Activated CD4-positive, CD25-positive, alpha-beta regulatory T cell (primary cell): ENCODE measurements at places on chromosomes 12 and 14.

GRCh38 chr12:122835750-122836026 is 431 bp downstream of the HIP1R start:
- no peak for DNase-seq

- no peak for DNase-seq
Observed at GRCh38 chr14:29166507-29166906, 399.9 kb downstream of the FOXG1 start.

GRCh38 chr12:79617696-79618095 is 73.1 kb downstream of the PAWR start:
- no peak for DNase-seq

DNA sequence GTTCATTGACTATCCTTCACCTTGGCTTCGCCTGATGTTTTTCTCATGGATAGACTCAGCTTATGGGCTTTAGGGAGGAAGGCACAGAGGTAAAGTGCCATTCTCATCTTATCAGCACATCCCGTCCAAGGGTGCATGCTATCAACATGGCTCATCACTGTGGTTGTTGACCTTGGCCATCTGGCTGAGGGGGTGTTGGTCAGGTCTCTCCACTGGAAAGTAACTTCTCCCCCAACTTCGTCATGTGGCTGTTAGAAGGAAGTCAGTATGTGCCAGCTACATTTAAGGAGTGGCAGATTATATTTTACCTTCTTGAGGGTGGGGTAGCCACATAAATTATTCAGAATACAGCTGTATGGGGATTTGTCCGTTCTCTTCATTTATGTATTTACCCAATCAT is 68.9 kb downstream of the EML1 start:
- no peak for DNase-seq

DNA sequence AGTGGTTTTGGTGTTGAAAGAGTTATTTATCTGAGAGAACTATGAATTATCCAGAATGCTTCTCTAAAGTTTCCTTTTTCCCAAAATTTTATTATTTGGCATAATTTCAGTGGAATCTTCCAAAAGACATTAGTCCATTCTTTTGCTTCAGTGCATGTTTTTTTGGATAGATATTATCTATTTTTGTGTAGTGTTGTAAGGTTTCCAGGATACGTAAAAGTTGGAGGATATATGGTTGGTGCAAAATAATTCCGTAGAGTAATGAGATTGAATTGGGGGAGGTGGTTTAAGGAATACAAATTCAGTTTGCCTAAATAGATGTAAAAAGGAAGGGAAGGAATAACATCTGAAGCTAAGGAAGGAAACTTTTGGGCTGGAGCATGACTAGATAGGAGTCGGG is 186.6 kb downstream of the RGS6 start:
- no peak for DNase-seq

GRCh38 chr12:10365696-10366405 is 24.0 kb downstream of the KLRK1 start:
- DNase-seq, result no peak

- no peak for DNase-seq
Observed at GRCh38 chr12:4215229-4216186, 58.1 kb upstream of the CCND2 start.
